ENCODE measurements at places on chromosomes 11 and 22.

DNA sequence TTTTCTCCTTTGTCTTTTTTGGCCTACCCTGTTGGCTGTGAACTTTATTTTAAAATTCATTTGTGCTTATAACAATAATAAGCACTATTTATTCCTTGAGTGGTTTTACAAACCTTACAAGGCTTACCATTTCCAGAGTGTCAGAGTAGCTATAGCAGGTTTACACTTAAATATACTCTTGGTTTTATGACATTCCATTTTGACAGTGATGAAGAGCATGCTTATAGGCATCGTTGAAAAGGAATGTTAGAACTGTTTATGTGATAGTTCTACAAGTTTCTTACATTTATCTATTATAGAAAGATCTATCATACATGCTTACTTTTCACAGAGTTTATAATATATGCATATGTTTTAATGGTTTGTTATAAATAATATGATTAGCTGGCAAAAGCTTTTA, 84.1 kb downstream of the PDE3B start:
- DNase-seq = no peak

GRCh38 chr11:36292311-36292722, 3.1 kb upstream of the COMMD9 start:
- DNase-seq = peak; percentile 66

- no peak for DNase-seq
Measured at GRCh38 chr22:35439365-35439717, 39.4 kb downstream of the MCM5 start.

GRCh38 chr22:20652130-20652529, 121.8 kb upstream of the SERPIND1 start:
- no peak for DNase-seq

- no peak for DNase-seq
Measured at GRCh38 chr11:73451896-73452295, 75.7 kb downstream of the RELT start.

- no peak for DNase-seq
Measured at GRCh38 chr22:43555561-43556515, 144.0 kb downstream of the MPPED1 start.

- DNase-seq = no peak
Measured at GRCh38 chr11:32115446-32115845, 24.6 kb downstream of the RCN1 start.

GRCh38 chr22:49647627-49648026, 180.0 kb downstream of the BRD1 start:
- DNase-seq = no peak

GRCh38 chr11:83436855-83437254, 150.7 kb upstream of the CCDC90B start:
- DNase-seq = no peak

DNA sequence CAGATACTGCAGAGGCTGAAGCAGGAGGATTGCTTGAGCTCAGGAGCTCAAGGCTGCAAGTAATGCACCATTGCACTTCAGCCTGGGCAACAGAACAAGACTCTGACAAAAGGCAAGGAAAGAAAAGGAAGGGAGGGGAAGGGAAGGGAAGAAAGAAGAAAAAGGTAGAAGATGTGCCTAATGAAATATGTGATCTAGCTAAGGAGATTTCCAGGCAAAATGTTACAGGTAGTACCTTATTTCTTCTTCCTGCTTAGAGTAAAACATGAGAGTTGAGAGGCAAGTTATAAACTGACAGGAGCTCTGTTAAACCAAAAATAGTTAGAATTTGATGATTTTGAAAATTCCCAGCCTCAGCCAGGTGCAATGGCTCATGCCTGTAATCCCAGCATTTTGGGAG, 4.7 kb upstream of the PELI3 start:
- no peak for DNase-seq

DNA sequence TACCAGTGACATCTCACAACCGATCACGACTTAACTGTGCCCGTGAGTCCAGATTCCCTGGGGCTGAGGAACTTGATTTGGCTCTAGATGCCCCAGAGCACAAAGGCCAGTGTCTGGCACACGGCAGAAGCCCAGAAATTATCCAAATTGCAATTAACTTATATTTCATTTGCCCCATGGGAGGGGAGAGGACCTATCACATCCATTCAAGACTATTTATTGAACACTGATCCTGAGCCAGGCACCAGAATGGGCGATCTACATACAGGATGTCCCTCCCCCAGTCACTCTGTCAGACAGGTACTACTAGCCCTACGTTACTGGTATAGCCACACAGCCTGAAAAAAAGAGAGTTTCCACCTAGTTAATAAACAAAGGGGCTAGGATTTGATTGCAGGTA, 5.1 kb downstream of the DNAL4 start:
- DNase-seq = no peak

DNA sequence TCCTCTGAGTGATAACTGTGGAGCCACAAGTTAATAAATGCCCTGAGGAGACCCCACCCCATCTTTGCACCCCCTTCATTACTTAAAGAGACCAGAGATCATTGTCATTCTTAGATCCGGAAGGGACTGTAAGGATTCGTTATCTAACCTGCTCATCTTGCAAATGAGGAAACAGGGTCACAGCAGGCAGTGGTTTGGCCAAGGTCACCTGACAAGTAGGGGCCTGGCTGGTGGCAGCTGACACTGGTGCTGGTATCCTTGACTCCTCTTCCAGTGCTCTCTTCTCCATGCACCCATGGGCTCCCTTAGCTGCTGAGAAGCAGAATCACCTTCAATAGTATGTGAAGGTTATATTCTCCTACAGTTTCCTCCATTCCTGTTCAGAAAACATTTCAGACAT, 151.6 kb downstream of the GRIK4 start:
- no peak for DNase-seq

GRCh38 chr22:42365942-42366695, 66.1 kb downstream of the NFAM1 start:
- no peak for DNase-seq

DNA sequence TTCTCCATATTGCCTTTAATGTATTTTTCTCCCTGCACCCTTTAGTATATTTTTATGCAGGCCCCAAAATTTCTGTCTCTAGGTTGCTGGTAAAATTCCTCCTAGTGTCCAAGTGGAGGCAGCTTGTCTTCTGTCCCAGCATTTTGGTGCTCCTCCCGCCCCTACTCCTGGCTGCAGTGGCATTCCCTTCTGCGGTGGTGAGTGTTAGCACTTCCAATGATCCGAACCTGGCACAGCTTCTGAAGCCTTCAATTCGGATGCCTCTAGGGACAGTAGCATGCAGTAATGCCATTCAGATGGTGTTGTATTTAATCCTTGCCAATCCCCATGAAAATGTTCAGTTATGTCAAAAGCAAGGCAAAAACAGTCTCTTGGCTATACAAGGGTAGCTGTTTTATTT, 5.9 kb downstream of the YWHAH start:
- DNase-seq = no peak

DNA sequence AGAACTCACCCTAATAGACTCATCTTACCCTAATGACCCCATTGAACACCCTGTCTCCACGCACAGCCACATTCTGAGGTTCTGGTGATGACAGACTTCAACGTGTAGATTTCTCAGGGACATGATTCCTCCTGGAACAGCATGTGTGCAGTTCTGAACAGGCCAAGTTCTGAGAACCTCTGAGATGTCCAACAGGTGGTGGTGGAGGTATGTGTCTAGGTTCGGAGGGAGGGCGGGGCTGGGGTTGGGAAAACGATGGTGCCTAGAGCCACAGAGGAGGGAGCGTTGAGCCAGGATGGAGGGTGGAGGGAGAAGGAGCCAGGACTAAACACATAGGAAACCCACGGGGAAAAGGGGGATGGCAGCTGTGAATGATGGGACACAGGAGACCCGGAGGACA, 43.4 kb upstream of the FBLN1 start:
- DNase-seq = no peak

DNA sequence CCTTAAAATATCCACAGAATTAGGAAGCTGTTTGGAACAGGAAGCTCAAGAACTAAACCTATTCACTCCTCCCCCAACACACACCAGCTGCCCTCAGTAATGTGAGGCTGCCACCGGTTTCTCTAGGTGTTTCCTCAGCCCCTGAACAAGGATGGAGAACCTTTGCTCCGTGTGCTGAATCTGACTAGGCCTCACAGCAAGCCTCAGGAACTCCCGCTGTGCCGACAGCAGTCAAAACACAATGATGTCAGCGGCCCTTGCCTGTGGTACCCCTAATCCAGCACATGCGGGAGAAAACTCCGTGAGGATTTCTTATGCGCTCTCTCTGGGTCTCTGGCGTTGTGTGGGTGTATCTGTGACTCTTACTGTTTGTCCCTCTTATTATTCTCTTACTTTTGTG, 153.3 kb downstream of the EFCAB6 start:
- no peak for DNase-seq

DNA sequence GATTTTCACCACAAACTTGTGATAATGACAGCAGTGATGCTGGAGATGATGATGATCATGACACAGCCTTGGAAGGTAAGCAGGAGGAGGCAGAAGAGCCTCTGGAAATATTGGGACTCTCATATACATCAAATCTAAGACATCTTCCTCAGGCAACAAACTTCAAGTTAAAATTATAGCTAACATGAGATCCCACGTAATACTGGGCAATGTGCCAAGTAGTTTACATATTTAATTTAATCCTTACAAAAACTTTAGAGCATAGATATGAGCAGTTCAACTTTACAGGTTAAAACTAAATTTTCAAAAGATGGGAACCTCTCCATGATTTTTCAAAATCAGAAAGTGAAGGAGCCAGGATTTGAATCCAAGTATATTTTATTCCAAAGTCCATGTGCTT, 19.0 kb downstream of the OR52B2 start:
- no peak for DNase-seq

- DNase-seq = no peak
Measured at GRCh38 chr11:116406042-116406441, 366.7 kb downstream of the BUD13 start.

- no peak for DNase-seq
Measured at GRCh38 chr11:43035086-43035485, 276.7 kb upstream of the API5 start.

GRCh38 chr11:126332221-126332711, 23.2 kb upstream of the ST3GAL4 start:
- DNase-seq = no peak

DNA sequence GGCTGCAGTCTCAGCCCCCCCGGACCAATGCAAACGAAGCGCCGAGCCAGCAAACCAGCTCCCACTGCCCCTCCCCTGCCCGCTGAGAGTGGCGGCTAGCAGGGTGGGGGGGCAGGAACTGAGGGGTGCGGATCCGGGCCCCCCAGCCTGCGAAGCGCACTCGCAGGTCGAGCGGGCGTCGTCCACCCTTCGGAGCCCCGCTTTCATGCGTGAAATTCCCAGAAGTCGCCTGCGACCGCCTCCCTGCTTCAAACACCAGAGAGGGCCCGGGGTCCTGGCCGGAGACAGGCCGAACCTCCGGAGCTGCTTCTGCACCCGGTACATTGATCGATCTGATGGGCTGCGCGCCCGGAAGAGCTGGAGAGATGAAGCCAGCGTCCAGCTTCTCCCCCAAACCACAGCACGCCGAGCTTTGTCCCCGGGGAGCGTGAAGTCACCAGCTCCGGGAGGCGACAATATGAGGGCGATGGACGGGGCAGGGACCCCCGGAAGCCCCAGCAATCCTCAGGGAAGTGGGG, 646 bp upstream of the PATZ1 start:
- peak; percentile 78 for DNase-seq

GRCh38 chr11:65489035-65489705, 9.7 kb upstream of the MALAT1 start:
- peak; percentile 73 for DNase-seq

DNA sequence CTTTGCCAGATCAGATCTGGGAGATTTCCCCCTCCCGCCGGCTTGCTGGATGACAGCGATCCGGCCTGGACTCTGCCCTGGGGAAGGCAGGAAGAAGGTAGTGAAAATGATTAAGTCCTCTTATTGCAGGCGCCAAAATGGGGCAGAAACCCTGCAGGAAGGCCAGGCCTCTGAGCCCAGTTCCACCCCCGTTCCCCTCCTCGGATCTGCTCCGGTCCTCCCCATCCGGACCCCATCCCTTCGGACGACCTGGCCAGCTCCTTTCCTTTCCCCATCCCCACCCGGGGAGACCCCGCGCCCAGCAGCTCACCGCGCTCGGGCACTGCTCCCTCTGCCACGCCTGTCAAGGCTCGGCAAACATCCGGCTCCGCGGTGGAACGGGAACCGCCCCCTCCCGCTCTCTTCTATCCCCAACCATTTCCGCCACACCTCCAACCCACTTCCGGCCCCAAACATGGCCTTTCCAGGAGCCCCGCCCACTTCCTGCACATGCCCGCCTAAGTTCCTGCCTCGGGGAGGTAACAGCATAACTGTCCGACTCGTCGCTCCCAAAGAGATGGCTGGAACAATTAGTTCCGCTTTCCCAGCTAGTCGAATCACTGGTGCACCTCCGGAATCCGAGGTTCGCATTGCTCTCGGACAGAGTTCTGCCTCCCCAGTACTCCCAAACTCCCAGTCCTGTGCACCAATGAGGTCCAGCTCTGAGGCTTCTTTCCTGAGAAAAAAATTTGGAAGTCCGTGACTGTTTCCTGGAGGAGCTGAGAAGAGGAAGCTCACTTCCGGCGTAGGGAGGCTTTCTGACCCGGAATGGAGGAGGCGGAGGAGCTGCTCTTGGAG, at the start of the genes ARHGAP1 and ZNF408:
TSS of gene ARHGAP1 (minus strand) at position 379 of the 837 bp plus-strand sequence. CDS start 4,512 bp downstream, outside the sequence.
TSS of gene ZNF408 (plus strand) at position 791 of the 837 bp plus-strand sequence. CDS start at position 808, 17 bp downstream.
- DNase-seq = peak; percentile 99

DNA sequence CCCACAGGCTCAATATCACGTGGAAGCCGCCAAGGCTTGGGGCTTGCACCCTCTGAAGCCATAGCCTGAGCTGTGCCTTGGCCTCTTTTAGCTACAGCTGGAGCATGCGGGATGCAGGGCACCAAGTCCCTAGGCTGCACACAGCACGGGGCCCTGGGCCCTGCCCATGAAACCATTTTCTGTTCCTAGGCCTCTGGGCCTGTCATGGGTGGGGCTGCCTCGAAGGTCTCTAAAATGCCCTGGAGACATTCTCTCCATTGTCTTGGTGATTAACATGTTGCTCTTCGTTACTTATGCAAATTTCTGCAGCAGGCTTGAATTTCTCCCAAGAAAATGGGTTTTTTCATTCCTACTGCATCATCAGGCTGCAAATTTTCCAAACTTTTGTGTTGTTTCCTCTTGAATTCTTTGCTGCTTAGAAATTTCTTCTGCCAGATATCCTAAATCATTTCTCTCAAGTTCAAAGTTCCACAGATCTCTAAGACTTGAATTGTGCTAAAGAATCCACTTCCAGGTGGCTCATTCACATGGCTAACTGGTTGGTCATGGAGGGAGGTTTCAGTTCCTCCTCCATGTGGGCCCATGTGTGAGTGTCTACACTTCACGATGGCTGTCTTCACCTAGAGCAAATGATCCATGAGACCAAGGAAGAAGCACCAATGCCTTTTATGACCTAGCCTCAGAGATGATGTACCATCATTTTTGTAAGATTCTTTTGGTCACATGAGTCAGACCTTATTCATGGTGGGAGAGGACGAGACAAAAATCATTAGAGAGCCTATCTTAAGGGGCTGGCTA, 7.4 kb upstream of the CREBZF start:
- no peak for DNase-seq

All from globus pallidus (tissue), 1 donor.